ENCODE measurements at places on chromosomes 2 and 18.

DNA sequence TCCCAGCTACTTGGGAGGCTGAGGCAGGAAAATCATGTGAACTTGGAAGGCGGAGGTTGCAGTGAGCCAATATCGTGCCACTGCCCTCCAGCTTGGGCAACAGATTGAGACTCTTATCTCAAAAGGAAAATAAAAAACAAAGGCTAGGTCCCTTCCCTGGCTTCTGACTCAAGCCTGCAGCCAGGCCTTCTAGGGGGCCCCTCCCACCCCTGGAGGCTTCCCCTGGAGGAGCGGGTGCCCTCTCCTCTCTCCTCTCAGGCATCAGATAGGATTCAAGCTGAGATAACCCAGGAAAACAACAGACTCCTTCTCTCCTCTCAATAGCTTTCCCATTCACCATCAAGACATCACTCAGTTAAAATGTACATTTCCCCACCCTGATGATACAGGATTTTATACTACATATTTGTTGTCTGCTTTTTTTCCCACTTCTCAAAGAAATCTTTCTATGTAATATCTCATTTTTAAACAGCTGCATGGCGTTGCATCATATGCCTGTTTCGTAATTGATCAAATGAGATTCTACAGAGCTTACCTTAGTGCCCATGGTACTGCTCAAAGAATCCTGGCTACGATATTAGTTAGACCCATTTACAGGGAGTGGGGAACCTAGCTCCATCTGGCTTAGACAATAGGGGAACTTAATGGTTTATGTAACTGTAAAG, 20.6 kb upstream of the C2orf72 start:
- DNase-seq = no peak

GRCh38 chr2:3472966-3473365, 46.4 kb downstream of the ADI1 start:
- no peak for DNase-seq

GRCh38 chr2:233418761-233419546, 64.7 kb downstream of the DGKD start:
- no peak for DNase-seq

DNA sequence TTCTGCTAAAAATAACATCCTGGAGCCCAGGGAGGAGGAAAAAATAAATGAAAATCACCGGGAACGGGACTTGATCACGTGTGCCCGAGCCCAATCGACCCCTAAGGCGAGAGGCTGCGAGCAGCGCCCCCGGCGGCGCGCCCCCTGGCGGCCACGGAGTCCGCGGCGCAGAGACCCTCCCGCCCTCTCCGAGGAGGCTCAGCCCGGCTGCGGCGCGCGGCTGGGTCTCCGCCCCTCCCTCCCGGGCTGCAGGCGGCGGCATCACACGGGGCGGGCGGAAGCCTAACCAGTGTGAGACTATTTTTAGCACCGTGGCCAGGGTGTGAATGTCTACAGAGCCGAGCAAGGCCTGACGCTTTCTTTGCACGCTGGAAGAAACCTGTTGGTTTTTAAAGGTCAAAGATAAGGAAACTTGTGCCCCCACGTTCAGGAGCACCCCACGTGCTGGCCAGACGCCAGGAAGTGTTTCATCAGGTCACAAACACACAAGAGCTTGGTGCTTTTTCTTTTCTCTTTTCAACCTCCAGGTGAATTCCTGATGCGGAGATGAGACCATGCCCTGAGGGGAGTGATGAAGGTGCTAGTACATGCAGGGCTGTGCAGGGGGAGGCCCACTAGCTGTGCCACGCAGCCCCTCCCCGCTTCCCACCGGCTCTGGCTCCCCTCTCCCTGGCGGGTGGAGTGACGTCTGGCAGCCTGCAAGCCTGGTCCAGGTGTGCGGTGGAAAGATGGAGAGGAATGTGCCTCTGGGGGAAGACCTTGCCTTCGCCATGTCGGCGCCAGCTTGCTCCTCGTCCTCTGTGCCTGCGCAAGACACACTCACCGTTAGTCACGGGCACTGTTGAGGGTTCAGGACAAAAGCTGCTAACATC, 35.3 kb upstream of the DNMT3A start:
- DNase-seq = peak; percentile 74

- no peak for DNase-seq
These were observed 51.9 kb upstream of the SLC38A11 start for GRCh38 chr2:165007161-165007744.

DNA sequence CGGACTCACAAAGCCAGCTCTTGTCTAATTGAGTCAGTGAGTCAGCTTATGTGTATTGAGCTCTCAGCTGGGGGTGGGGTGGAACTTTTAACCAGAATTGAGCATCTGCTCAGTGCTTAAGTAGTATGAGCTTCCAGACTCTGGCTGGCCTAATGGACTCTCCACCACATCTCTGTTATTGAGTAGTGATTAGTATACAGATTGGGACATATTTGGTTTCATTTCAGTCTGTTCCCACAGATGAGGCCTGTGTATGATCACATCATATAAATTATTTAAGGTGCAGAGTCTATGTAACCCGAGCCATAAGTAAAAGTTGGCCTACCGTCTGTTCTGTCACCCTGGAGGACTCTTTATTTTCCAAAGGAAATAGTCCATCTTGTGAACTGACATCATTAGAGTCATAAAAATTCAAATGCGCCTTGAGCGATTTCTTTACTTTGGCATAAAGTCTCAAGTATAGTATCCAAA, 152.1 kb downstream of the THSD7B start:
- DNase-seq = no peak

GRCh38 chr2:56030062-56030461, 106.5 kb upstream of the EFEMP1 start:
- no peak for DNase-seq

GRCh38 chr2:172214252-172214651, 111.6 kb upstream of the DLX2 start:
- no peak for DNase-seq

GRCh38 chr2:218275371-218276072, 5.2 kb downstream of the PNKD start:
- DNase-seq = no peak

- DNase-seq = no peak
These were observed 34.2 kb upstream of the TTR start for GRCh38 chr18:31557446-31557845.

- DNase-seq = no peak
These were observed 1.9 kb upstream of the IL36RN start for GRCh38 chr2:113057117-113057516.

GRCh38 chr18:74063023-74063422, 84.6 kb downstream of the FBXO15 start:
- DNase-seq = no peak

GRCh38 chr18:79634186-79634585, 45.4 kb upstream of the CTDP1 start:
- DNase-seq = no peak

DNA sequence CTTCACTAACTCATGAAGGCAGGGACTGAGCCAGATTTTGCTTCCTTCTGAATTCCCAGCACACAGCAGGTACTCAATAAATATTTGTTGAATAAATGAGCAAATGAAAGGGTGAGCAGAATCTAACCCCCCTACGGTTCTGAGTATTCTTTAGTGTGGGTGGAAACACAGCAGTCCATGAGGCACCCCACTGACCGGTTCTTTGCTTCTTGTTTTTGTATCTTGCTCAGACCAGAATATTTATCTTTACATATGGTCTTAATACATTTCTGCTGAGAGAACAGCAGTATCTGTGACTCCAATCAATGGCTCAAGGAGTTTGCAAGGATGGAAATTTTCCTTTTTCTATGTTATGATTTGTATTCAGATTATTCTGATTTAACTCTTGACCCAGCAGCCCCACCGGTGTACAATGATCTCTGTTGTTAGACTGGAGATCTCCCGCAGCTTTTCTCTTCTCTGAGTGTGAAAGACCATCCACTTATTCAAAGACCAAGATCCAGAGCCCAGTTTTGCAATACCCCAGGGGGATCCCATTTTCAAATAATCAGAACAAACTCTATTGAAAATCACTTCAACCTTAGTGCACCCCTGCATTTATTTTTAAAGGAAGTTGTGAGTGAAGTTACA, 506.5 kb upstream of the TNP1 start:
- DNase-seq = no peak

- no peak for DNase-seq
These were observed 40.3 kb downstream of the LHCGR start for GRCh38 chr2:48715042-48715899.

DNA sequence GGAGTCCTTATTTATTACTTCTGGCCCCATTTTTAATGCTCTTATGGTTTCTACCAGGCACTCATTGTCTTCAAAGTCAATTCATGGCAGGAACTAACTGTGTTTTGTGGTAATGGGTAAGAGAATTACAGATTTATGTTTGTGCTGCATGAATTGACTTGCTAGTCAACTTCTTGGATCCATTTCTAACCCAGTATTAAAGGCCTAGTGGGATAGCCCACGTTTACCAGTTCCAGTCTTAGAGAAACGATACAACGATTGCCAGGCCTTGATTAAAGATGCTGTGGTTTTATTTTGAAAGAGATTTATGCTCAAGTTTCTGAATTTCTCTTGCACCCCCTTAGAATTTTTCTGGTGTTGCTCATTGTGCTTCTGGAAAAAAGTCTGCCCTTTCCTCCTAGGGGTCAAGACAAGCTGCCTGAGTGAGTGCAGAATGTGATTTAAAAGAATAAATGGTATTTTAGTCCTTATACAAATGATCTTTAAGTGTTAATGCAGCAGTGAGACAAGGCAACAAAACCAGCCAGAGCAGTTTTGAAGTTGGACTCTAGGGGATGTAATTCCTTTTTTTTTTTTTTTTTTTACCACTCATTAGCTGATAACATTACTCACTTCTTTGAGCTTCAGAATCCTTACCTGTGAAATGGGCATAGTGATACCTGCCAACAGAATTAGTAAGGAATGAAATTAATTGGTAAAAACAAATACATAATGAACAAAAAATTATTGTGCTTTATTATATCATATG, 101.5 kb downstream of the ARHGAP15 start:
- DNase-seq = no peak

- no peak for DNase-seq
These were observed 6.9 kb downstream of the SLC4A3 start for GRCh38 chr2:219634171-219634940.

GRCh38 chr2:105394951-105395611, 3.8 kb downstream of the FHL2 start:
- DNase-seq = no peak

DNA sequence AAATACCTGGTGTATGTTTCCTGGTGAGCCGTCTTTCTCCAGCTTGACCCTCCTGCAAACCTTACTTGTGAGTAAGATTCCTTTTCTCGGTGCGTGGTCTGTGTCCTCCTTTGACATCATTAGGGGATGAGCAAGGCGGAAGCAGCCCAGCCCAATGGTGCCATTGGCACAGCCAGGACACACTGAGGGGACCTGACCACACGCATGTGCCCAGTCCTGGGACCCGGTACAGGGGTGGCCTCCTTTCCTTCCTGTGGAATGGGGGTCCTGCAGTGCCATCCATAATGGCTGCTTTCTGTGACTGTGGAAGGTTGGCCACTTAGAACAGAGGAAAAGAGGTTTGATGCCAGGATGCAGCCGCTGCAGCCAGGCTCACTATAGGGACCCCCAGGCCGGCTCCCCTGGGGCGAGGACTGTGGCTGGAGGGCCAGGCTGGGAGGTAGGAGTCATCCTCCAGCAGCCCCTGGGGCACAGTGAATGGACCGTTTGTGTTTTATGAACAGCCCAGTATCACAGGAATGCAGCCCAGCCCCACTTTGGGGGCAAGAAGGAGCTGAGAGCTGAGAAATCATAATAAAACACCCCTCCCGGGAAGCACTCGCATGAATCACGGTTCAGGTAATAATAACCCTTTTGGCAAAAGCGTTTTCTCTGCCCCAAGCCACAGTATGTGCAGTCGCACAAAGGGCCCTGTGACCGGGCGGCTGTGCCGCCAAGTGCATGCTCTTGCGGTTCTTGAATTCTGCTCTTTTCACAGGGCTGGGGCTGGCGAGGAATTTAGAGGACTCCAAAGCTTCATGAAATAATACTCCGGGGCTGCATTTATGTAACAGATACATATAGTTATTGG, 73.2 kb downstream of the ASB1 start:
- no peak for DNase-seq

DNA sequence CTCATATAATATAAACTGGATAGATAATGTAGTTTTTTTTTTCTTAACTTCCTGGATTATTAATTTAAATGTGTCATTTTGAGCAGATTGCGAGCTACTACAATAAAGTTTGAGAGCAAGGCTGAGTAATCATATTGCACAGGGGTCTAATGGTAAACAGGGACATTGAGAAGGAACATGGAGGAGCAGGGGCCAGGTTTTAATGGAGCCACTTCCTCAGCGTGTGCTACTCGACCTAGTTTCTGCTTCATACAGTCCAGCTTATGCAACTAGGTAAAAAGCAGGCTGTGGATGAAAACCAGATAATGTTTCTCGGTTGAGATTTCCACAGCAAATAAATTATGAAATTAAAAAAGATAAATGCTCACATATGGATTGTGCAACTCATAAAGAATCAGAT, 1915.7 kb upstream of the CELF4 start:
- DNase-seq = no peak

GRCh38 chr2:144931960-144932359, 412.0 kb upstream of the ZEB2 start:
- no peak for DNase-seq

DNA sequence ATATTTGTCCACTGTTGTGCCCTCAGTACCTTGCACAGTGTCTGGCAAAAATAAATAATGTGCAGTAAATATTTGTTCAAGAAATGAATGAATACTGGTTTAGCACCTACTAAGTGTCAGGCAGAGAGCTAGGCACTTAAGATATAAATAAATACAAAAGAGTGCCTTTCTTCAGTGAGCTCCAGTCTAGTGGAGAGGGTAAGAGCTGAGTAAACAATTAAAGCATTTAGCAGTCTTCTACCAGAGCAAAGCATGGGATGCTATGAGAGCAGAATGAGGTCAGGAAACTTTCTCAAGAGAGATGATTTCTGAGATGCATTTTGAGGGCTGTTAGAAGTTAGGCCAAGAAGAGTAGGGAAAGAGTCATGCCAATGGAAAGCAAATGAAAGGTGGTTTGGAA, 314.7 kb downstream of the DSC3 start:
- DNase-seq = no peak

GRCh38 chr2:190451561-190452176, 43.5 kb downstream of the MFSD6 start:
- no peak for DNase-seq
